ENCODE measurements at places on chromosomes 11 and 22.
A peak's percentile ranks its signal among the peaks of the same experiment; 100 is the strongest.

DNA sequence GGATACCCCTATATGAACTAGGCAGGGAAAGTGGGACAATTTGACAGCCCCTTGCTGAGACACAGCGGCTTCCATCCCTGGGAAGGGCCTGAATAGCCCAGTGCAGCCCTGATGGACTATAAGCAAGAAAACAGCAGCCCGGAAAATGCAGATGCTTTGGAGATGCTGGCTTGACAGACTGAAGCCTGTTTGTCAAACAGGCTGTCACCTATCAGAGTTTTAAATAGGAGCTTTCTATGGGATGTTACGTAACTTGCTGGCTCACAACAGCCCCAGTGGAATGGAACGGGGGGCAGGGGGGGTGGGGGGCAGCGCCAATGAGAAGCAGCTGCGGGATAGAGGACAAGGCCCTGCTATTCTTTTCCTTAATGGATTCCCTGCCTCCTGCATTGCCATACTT, 91.9 kb upstream of the NTM start:
- no peak for DNase-seq

GRCh38 chr11:14519597-14519916, 629 bp downstream of the PSMA1 start:
- DNase-seq = no peak

GRCh38 chr11:125451400-125452124, 44.5 kb downstream of the FEZ1 start:
- peak; percentile 15 for DNase-seq

DNA sequence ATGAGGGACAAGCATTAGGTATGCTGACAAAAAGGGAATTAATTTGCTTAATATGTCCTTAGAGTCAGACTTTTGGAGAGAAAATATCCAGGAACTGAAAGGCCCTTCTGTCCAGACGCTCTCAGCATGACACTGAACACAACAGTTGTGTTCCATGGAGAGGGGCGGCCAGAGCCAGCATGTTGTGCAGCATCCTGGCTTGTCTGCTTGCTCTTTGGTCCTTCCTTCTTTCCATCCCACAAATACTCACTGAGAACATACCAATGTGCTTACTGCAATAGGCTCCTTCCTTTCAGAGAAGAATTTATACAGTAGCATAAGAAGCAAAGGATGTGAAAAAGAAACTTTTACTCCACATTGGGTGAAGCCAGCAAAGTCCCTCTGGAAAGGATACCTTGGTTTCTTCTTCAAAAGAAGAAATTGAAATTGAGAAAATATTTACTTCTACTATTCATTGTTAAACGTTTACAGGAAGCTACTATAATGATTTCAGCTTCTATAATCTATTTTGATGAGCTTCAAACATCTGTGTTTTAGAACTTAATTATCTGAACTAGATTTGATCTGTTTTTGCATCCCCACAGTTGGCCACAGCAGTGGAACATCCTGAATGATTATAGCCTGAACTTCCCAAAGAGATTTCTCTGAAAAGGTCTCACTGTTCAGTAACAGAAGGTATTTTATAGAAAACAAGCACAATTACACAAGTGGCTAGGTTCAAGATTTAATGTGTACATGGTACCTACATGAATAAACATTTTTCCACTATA, 304.1 kb upstream of the PITPNB start:
- peak; percentile 16 for DNase-seq

- DNase-seq = no peak
These were observed 136.7 kb upstream of the FAT3 start for GRCh38 chr11:92087725-92088537.

DNA sequence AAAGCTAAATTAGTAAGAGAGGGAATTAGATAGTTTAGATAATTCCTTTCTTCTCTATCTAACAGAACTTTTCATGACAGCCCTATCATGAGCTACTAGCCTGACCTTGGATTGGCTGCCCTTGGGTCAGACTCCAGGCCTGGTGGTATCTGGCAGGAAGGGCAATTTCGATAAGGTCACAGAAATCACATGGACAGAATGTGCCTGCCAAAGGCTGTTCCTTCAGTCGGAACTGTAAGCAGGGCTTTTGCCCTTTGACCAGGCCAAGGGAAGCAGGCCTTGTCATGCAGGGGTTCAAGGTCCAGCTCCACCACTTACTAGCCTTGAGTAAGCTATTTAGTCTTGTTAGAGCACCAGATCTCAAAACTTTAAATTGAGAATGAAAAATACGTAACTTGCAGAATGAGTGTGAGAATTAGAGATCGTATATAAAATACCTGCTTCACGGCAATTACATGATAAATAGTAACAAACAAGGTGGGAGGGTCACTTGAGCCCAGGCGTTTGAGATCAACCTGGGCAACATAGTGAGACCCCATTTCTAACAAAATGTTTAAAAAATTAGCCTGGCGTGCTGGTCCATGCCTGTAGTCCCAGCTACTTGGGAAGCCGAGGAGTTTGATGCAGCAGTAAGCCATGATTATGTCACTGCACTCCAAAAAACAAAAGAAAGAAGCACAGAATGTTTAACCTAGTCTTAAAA, 60.8 kb upstream of the SC5D start:
- no peak for DNase-seq

GRCh38 chr22:36977401-36977861, 41.8 kb downstream of the TST start:
- DNase-seq = no peak

DNA sequence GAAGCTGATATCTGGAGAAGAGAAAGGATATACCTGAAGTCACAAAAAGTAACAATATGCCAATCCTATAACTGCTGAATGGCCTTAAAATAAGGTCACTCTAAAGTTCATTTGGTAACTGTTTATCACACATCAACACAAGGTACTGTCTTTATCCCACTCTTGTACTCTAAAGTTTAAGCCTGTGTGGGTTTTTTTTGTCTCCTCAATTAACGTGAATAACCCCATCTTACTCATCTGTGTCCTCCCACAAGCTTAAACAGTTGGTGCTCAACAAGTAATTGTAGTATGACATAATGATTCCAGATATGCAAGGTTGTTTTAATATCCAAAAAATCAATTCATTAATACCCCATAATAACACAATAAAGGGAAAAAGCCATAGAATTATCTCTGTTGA, 42.1 kb downstream of the PAK1 start:
- no peak for DNase-seq
